SW480 (cell line): ENCODE measurements at places on chromosomes 5 and 9.

DNA sequence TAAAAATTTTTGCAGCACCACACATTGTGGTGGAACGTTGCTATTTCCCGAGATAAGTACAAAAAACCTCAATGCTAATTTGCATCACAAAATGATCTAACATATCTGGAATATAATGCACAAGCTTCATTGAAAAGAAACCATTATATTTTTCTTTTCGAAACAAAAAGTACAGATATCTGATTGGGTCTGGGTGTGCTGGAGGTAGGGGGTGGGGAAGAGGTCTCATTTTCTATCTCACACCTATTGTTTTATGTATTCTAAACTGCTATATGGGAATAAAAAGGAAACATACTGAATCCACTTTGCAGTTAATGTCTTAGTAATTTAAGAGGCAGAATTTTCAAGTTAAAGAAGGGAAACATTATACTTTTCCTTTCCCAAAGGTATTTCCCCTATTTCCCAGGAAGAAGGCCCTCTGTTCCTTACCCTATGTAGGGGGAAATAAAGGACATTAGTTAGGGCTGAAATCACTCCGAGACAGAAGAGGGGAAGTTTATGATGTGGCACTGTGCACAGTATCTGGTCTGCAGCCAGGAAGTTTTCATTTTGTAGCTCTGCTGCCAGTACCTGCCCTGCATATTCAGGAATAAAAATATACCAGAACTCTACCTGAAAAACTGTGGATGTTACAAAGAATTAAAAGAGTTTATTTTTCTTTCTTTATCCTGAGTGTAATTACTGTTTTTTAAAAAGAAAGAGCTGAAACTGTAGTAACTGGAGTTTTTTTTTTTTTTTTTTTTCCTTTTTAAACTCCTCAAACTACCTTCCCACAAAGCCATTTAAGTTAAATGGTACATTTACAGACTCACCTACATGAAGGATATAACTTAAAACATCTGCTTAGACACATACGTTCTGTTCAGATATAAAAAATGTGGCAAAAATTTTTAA is 7.4 kb downstream of the MEF2C start:
- no peak for DNase-seq

GRCh38 chr5:127702434-127702833 is 757 bp upstream of the CCDC192 start:
- no peak for DNase-seq

DNA sequence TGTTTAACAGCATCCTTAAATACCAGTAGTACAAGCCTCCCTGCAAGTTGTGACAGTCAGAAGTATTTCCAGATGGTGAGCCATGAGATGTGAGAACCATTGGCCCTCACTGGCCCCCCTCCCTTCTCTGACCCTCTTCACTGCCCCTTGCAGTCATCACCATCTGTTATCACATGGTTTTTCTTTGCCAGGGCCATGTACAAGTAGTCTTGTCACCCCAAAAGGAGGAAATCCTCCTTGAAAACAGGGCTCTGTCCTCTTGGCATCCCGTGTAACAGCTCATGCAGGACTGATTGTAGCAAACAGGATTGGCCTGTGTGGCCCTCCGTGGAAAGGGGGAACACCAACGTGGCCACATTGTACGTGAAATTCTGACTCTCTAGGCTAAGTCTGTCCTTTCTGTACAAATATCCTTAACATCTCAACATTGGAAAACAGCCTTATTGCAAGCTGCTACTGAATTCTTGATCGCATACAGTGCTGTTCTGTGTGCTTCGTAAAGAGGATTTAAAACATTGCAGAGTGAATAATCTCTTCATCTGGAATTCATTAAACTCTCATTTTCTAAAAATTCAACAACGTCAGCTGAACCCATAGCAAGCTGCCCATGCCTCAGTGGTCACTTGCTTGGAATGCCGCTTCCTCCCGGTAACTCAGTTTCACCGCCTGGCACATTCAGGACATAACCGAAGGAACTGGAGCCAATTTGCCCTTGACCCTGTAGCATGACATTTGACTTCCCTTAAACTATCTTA is 171.7 kb downstream of the ATPSCKMT start:
- no peak for DNase-seq

DNA sequence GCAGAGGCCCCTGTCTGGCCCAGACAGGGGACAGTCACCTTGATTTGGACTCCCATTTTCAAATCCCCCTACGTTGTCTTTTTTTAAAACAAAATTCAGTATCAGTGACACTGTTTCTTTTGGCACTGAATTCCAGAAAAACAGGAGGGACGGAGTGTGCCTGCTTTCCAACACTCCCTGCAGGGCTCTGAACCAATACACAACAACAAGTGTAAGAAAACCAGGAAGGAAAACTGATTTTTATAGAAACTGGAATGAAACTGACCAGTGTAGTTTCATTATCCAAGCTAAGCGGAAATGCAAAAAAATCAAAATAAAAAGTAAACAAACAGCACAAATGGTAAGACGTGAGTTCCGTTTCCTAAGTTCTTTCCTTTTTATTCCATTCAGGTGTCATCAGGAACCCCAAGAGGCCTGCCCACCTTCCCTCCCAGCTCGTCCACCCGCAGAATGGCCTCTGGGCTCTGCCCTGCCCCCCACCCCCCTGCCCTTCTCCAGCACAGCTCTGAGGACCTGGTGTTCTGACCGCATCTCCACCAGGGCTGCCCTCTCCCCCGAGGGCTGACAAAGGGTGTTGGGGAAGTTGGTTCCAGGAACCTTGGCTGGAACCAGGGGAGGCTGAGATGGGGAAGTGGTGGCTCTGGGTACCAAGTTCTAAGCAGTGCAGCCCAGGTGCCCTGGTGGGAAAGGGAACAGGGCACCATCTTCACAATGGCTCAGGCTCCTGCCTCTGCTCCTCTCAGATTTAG is 73.6 kb downstream of the PSD2 start:
- no peak for DNase-seq

DNA sequence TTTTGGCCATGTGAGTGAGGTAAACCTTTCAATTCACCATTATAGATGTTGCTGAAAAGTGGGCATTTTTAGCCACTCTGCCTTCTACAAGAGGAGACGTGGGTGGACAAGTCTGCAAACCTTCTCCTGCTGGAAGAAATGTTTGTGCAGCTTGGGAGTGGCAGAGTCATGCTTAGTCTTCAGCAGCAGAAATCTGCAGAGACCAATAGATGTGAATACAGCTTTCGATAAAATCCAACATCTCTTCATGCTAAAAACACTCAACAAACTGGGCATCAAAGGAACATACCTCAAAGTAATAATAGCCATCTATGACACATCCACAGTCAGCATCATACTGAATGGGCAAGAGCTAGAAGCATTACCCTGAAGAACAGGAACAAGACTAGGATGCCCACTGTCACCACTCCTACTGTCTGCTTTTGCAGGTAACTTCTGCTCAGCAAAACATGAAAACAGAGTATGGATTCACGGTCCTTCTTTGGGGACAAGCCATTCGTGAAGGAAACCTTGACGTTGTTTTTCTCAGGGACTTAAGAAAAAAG is 91.3 kb downstream of the RALGPS1 start:
- no peak for DNase-seq

DNA sequence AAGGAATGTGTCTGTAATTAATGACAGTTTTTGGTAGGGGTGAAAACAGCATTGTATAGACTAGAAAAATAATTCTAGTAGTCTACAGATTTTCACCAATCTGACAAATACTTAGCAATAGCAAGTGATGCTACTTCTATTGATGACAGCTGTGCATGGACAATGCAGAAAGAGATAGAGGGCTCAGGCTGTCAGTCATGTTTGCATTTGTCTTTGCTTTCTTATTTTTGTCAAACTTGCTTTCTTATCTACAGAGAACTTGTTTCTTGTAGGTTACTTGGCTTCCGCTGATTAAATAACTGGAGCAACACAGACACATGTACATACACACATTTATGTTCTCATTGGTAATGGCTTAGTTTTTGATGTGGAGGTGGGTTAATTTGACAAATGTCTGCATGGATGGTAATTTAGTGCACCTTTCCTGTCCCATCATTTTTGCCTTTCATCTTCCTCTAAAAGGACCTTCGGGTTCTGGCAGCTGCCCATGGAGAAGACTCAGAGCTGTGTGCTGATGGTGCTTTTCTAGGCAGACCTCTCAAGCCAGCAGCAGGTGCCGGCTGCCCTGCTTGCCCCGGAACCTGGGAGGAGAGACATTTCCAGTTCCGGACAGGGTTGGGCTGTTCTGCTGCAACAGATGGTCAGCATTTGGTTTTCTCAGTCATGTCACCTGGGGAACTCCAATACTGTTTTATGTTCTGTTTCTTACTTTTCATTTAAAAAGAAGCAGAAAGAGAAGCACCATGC is 28.8 kb downstream of the CAMK4 start:
- DNase-seq: no peak

GRCh38 chr9:89956331-89956730 is 351.5 kb downstream of the GADD45G start:
- no peak for DNase-seq

DNA sequence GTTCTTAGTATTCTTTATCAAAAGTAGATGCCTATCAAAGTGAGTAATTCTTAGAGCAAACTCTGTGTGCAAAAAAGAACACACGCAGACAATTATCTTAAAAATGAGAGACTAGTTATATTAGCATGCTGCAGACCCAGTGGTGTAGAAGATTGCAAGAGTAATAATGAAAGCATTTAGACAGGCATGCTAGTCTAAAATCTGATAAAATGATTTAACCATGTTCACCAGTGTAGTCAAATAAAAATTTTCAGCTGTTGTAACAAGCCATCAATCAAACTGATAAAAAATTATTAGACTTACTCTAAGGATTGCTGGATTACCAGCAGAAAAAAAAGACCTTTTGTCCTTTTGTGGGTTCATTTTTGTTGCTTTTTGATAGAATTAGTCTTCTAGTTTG is 241.9 kb upstream of the TLE4 start:
- DNase-seq: no peak

DNA sequence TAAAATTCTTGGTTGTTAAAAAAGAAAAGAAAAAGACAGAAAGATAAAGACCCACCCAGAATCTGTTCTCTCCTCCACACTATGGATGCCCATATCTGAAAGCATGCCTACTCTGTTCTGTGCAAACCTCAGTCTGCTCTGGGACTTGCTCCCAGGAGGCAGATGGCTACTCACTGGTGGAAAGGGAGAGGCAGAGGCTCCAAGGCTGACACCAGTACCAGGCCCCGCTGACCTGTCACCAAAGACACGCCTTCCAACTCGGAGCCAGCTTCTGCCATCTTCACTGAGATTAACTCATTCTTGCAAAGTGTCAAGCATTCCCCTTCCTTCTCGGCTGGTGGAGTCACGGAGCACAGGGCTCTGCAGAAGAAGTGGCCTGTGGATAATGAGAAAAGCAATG is 21.6 kb downstream of the SH3TC2 start:
- DNase-seq: no peak

DNA sequence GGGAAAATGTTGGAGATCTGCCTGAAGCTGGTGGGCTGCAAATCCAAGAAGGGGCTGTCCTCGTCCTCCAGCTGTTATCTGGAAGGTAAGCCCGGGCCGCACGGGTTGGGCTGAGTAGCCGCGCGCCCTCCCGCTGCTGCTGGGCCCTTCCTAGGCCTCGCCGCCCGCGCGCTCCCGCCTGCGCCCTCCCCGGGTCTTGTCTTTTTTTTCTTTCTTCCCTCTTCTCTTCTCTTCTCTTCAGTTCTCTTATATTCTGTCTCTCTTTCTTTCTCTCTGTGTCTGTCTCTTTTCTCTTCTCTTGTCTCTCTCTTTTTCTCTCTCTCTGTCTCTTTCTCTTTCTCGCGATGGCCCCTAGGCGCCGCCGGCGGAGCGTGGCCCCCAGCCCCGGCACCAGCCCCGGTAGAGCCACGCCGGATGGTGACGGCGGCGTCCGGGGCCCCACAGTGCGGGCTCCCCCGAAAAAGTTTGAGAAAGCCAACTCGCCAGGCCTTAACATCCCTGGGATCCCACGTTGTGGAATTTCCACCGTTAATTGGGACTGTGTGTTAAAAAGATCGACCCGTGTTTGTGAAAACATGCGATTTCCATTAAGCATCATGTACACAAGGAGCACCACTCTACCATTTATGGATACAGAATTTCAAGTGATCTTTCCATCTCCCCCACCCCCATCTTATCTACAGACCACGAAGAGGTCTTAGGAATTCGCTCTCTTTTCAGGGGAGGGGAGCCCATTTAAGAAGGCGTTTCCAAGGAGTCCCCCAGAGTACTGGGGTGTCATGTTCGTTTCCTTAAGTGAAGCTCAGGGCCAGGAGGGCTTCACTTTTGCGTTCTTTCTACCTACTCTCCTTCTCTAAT is 616 bp downstream of the ABL1 start:
- peak; percentile 58 for DNase-seq

DNA sequence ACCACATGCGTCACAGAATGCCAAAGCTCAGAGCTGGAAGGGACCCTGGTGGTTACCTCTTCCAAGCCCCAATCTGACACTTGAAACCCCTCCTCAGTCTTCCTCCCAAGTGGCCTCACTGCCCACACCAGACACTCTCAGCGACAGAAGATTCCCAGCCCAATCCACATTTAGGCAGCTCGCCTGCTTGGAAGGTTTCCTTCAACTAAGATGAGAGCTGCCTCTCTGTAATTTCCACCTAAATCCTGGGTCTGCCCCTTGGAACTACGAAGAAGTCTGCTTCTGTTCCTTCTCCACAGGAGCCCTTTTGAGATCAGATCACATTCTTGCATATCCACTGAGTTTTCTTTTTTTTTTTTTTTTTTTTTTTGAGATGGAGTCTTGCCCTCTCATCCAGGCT is 83.7 kb downstream of the PAX5 start:
- no peak for DNase-seq

GRCh38 chr9:134687556-134687955 is 46.0 kb downstream of the COL5A1 start:
- no peak for DNase-seq

DNA sequence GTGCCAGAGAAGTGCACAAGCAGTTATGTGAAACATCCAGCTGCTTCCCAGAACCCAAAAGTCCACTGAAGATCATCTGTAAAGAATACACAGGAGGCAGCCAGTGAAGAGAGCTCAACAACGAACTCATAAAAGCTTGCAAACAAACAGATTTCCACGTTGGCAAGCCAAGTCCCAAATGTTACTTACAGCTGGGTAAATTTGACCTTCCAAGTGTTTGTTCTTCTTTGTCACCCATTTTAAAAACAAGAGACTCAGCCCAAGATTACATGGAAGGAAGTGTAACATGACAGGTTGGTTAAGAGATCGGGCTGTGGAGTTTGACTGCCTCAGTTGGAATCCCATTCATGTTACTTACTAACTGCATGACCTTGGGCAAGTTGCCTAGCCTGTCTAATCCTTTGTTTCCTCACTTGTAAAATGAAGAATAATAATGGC is 174.9 kb upstream of the PAPPA start:
- DNase-seq: no peak

- peak; percentile 20 for DNase-seq
Measured at GRCh38 chr9:110769667-110770066, 101.1 kb downstream of the MUSK start.
